ENCODE measurements at places on chromosomes 3 and 15.

DNA sequence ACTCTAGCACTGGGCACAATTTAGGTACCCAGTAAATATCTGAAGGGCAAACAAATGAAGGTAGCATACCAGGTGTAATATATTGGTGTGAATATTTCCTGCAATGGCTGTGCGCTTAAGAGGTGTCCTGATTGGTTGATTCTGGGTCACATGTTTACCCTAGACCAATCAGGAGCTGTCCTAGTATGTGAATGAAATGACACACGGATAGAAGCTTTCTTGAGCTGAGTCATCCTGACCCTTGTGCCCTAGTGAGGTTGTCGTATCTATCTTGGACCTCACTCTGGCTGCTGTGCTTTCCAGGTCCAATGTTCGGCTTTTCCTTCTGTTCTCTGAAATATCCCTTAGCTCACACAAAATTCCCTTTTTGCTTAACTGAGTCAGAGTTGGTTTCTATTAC is 58.1 kb upstream of the FOXP1 start:
- DNase-seq = no peak

GRCh38 chr15:57551715-57552677 is 39.7 kb upstream of the MYZAP start:
- no peak for DNase-seq

DNA sequence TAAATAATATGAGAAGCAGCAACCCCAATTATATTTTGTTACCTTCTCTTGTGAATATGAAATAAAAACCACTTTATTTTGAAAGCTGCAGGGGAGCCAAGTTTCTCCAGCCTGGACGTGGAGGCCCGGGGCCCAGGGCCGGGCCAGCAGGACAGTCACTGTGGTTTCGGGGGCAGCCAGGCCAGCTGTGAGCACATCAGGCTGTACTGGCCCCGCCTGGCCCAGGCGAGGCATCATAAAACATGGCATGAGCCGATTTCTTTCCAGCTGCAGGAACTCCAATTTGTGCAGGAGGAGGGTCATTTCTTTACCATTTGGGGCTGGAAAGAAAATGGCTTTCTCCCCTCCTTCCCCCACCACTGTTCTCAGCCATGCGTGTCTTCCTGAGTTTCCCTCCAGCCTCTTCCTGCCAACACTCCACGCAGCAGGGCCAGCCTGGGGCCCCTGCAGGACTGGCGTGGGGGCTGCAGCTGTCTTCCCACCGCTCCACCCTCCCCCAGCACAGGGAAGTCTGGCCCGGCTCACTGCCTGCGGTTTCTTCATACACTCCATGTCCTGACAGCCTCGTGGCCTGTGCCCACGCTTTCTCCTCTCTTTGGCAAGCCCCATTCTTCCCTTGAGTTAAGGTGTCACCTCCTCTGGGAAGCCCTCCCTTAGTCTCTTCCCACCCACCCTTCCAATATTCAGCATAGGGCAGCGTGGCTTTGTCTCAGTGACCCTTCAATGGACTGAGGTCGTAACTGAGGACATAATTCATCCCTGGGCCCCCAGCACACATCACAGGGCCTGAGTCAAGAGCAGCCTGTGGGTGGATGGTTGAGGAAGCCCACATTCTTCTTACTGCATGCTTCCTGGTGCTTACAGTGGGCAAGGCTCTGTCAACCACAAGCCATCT is 135.8 kb downstream of the CHSY1 start:
- DNase-seq = peak; percentile 47

- DNase-seq = no peak
Measured at GRCh38 chr3:39671116-39671515, 138.3 kb upstream of the MYRIP start.

DNA sequence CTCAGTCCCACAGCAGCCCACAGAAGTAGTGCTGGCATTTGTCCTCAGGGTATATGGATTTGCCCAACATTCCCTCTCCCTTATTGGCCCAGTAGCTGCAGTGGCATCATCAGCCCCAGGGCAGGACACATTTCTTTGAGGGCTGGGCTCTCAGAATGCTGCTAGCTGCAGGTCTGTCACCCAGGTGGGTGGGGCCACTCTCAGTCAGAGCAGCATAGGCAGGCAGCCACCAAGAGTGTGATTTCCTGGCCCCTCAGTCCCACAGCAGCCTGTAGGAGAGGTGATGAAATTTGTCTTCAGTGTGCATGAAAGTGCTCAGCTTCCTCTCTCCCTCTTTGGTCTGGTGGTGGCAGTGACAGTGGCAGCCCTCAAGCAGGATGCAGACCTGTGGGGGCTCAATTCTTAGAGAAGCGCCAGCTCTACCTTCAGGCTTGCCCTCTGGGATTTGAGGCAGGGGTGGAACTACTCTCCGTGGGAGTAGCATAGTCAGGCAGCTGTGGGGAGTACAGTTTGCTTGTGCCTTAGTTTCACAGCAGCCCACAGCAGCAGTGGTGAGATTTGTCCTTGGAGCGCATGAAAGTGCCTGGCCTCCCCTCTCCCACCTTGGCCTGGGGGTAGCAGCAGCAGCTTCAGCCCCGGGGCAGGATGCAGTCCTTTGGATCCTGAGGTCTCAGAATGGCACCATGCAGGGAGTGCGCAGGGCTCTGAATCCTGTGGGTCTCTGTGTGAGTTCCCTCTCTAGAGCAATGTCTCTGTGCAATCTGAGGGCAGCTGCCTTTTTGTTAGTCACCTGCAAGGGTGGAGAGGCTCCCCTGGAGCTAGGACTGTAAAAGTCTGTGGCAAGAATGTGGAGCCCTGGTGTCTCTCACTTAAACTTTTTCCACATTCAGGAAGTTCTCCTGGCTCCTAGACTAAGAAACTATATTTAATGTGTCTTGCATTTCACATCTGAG is 1229.1 kb downstream of the ROBO2 start:
- DNase-seq = no peak

GRCh38 chr3:21613372-21614070 is 137.5 kb downstream of the ZNF385D start:
- no peak for DNase-seq

DNA sequence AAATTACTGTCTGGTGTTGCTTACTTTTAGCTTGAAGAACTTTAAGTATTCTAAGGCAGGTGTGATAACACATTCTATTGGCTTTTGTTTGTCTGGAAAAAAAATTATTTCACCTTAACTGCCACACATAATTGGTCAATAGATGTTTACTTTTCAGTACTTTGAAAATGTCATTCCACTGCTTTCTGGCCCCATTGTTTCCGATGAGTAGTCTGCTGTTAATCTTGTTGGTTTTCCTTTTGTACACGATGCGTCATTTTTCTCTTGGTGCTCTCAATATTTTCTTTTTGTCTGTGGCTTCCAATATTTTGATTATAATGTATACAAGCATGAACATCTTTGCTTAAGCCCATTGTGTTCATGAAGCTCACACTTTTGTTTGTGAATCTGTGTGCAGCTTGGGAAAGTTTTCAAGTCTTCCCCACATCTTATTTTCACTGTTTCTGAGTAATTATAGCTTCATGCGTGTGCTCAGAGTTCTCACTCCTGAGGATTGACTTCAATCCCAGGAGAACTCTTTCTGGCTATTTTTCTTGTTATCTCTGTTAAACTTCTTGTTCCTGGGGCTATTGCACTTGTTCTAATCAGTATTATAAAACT is 664.7 kb downstream of the IGSF11 start:
- no peak for DNase-seq

DNA sequence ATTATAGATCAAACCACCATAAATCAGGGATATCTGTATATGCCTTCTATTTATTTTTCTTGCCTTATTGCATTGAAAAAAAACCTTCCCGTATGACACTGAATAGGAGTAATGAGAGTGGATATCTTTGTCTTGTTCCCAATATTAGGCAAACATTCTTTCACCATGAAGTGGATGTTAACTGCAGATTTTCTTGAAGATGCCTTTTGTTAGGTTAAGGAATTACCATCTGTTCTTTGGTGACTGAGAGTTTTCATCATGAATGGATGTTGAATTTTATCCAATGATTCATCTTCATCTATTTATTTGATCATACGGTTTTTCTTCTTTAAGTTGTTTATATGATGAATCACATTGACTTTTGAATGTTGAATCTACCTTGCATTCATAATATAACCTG is 47.1 kb upstream of the MECOM start:
- no peak for DNase-seq

GRCh38 chr3:194162817-194163584 is 27.1 kb downstream of the HES1 start:
- DNase-seq = no peak

DNA sequence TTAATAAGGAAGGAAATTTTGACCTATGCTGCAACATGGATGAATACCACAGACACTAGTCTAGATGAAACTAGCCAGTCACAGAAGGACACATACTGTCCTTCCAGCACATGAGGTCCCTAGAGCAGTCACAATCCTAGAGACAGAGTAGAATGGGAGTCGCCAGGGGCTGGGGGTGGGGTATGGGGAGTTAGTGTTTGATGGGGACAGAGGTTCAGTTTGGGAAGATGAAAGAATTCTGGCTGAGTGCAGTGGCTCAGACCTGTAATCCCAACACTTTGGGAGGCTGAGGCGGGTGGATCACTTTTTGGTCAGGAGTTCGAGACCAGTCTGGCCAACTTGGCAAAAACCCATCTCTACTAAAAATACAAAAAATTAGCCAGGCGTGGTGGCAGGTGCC is 99.2 kb downstream of the TPRA1 start:
- DNase-seq = no peak

GRCh38 chr15:77710637-77711036 is 77.9 kb upstream of the LINGO1 start:
- DNase-seq = no peak

GRCh38 chr15:78018946-78019644 is 58.4 kb downstream of the TBC1D2B start:
- no peak for DNase-seq

DNA sequence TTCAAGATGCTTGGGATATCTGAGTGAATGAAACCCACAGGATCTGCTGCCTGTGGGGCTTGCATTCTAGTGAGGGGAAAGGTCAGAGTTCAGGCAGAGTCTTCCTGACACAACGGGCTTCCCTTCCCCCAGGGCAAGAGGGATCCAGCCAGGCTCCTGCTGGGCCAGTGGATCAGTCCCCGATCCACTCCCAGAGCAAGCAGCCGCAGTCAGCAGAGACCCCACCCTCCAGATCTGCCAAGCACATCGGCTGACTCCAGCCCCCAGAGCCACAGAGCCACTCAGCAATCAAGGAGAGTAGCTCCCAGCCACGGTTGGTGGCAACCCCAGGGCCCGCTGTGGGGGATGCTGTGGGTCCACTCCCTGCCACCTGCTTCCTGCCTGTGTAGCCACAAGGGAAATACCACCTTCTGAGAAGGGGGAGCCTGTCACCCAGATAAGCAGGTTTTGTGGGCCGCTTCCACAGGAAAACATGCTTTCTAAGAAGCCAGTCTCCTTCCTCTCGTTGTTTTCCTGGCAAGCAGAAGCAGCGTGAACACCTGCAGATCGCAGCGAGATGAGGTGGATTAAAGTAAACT is 44.9 kb downstream of the CPN2 start:
- no peak for DNase-seq

DNA sequence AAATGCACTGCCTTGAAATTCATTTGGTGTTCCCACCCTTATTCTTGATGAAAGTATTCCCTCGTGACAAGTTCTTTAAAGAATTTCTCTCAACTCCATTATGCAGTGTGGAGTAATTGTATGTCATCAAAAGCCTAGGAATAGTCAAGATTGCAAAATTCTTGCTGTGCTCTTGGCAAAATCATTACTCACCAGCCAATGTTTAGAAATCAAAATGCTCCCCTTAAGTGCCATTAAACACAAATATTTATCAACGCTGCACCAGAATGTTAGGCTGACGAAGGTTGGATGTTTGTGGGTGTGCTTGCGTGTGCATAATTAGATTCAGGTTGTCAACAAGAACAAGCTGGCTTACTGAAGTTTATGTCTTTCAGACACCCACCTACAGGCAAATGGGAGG is 40.5 kb downstream of the SST start:
- no peak for DNase-seq

GRCh38 chr3:50359760-50360110 is 414 bp upstream of the TMEM115 start:
- no peak for DNase-seq

DNA sequence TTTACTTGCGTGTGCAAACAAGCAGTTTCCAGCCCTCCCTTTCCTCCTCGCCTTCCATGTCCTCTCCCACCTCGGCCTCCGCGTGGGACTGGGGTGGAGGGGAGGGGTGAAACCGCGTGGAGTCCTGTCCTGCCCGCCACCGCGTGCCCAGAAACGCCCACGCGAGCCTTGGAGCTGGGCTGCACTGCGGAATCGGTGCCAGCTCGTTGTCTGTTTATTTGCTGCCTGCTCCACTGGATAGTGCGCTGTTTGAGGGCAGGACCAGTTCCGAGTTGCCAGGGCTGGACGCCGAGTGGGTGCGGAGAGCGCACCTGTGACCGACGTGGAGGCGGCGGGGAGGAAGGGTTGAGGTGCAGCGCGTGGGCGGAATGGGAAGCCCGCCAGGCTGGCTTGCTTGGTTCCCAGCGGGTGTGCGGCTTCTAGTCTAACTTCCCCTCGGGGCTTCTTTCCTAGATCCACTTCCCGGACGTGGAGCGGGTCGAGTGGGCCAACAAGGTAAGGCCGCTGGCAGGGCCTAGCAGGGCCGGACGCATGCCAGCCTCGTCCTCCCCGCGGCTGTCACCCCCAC is 17.3 kb downstream of the ESYT3 start:
- DNase-seq = no peak

DNA sequence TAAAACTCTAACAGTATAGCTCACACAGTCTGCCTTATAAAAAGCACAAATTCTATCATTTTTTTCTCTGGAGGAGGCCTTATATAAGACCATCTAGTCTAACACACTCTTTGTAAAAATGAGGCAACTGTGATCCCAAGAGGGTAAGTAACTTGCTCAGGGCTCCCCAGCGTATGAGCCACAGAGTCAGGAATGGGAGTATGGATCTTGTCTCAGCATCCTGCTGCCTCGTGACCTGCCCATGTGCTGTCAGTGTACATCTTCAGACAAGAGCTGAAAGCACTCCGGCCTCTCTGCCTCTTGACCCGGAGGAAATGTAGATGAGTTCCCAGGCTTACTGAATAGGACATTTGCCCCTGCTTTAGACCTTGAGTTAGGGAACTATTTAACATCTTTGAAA is 28.4 kb upstream of the MEF2A start:
- DNase-seq = no peak

DNA sequence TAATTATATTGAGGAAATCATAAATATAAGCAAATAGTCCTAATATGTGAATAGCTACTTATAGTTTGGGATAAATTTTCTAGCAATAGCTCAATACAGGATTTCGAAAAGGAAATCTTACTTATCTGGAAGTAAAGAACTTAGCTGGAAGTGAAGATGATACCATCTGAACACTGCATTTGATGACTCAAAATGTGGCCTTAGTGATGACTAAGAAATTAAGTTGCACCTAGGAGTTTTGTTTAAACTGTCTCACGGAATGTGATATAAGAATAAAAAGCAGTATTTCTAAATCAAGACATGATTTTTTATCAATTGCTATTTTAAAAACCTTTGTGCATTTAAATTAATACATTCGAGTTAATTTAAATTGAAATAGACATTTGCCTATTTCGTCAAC is 91.2 kb downstream of the EOMES start:
- no peak for DNase-seq

All from BE2C (cell line).